ENCODE measurements at places on chromosomes 1 and 21.

DNA sequence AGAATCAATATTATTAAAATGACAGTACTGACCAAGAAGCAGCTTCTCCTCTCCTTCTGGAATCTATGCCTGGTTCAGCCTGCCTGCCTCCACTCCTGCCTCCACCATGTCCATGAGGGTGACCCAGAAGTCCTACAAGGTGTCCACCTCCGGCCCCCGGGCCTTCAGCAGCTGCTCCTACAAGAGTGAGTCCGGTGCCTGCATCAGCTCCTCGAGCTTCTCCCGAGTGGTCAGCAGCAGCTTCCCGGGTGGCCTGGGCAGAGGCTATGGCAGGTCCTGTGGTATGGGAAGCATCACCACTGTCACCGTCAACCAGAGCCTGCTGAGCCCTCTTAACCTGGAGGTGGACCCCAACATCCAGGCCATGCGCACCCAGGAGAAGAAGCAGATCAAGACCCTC lies 822.4 kb upstream of the NEGR1 start:
- no peak for DNase-seq

DNA sequence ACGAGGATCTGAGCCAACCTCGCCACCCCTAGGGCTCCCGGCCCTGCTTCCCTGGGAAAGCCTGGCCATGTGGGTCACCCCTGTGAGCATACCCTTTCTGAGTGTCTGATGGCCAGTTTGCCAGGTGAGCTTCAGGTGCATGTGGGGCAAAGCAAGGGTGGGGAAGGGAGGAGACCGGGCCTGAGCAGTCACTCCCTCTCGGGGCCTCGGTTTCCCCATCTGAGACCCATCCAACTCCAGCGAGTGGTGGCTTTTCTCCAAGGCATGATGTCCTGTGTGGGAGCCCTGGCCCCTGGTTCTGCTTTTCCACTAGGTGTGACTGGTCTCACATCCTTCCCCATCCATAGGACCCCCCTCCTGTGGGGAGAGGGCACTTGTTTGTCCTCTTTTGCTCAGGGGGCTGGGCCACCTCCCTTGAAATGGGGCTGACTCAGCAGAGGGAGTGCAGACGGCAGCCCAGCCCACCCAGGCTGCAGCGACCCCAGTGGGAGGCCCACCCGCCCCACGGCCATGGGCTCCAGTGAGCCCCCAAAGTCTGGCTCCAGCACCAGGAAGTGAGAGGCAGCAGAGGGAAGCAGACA lies 1.7 kb upstream of the WNT9A start:
- DNase-seq, result no peak

DNA sequence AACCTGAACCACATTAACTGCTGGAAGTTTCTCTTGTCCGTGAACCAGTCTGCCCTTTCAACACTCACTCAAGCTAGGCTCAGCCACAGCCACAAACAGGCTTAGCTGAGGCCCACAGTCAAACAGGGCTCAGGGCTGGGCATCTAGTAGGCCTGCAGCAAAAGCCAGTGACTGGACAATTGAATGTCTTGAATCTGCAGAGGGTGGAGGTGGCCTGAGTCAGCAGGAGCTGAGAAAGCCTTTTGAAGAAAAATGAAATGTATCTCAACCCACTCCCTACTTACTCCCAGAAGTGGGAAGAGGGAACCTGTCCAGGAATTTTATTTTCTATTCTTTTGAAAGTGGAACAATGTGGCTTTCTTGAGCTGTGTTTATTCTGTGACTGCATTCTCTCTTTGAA lies 95.4 kb downstream of the PTPRU start:
- no peak for DNase-seq

DNA sequence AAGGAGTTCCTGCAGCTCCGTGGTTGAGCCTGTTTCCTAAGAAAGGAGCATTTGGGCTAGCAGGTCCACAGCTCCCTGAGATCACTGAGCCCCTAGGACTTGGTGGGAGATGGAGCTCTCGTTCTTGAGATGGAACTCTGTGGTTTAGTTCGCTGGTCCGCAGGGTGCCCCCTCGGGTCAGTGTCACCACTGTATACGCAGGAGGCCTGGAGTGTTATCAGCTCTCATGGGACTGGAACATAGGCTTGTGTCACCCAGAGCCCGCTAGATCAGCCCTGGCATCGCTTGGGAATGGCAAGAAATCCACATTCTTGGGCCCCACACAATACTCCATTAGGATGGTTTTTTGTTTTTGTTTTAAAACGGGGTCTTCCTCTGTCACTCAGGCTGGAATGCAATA lies 3.6 kb downstream of the SNAP47 start:
- no peak for DNase-seq

GRCh38 chr1:72570815-72571214 lies 288.5 kb upstream of the NEGR1 start:
- DNase-seq, result no peak

DNA sequence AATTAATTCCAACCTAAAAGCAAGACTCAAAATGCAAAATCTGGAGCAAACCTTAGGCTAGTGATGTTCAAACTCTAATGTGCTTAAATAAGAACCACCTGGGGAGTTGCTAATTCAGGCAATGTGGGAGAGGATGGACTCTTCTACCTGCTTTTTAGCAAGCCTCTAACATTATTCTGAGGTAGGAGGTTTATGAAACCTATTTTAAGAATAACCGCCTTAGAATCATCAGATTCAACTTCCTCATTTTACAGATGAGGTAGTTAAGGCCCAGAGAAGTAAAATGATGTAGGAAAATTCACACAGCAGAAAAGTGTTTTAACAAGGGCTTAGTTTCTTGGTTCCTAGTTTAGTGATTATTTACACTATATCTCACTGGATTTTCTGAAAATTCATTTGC lies 8.6 kb upstream of the NTNG1 start:
- no peak for DNase-seq

All from AG08396 (cell line).